ENCODE measurements at places on chromosomes 11 and 22.

DNA sequence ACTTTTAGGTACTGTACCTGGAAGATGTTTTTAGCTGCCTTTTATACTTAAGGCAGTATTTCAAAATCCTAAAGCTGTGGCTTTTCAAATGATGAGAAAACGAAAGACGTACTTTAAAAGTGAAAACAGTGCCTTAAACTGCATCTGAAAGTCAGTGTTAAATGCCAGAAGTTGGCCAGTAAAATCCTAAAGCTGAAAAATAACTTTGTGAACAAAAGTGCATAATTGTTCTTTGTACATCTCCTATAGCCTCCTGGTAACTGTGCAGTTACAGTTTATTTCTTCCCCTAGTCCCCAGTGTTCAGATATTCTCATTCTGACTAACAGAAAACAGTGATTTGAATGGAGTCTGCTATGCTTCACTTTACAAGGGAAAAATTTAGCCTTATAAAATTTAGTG is 6.8 kb downstream of the EED start:
- no peak for DNase-seq

DNA sequence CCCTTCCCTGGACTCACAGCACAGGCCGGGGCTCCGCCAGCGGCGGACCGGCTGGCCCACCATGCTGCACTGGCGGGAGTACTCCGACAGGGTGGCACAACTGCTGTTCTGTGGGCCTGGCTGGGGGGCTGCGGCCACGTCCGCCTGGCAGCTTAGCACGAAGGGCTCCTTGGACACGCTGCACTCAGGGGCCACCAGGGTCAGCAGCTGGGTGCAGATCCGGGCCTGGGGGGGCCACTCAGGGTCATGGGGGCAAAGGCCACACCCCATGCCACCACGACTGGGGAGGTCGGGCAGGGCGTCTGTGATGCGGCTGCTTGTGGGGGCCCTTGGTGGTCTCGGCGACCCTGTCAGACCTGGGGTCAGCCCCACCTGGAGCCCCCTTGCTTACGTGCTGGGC is 6.0 kb downstream of the MUC6 start:
- no peak for DNase-seq

DNA sequence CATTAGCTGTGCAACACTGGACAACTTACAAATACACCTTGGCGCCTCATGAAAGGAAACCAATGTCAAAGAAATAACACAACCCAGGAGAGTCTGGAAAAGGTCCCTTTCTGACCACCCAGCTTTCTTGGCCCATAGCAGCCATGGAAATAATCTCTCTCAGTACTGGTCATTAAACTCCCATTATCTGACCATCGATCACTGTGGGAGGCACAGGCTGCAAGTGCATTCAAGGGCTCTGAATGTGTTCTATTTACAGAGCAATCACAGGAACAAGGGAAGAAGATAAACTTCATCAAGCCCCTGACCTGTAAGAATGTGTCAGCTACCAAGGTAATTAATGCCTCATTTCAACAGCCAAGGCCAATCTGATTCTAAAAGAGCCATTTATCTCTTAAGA is 40.1 kb downstream of the CTSC start:
- DNase-seq, result no peak

- no peak for DNase-seq
Observed at GRCh38 chr22:36104988-36105387, 55.6 kb downstream of the APOL3 start.

DNA sequence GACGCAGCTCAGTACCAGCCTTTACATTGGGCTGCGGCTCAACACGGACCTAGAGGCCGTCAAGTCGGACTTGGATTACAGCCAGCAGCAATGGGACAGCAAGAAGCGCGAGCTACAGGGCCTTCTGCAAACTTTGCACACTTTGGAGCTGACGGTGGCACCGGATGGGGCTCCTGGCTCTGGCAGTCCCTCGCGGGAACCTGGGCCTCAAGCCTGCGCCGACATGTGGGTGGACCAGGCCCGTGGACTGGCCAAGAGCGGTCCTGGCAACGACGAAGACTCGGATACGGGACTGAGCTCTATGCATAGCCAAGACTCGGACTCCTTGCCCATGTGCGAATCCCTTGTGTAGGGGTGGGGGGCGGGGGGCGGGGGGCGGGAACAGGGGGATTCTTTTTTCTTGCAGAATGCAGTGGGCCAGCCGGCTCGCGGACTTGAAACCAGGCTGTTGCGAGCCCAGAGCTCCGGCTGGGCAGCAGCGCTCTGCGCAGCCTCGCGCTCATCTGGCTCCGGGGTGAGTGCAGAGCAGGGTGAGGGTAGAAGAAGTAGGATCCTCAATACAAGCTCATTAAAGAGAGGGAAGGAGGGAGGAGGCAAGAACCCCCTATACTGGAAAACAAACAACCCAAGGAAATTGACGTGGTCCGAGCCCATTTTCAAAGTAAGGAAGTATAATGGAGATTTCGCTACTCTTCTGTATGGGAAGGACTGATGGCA is 1.8 kb downstream of the RASSF10 start:
- DNase-seq, result no peak

DNA sequence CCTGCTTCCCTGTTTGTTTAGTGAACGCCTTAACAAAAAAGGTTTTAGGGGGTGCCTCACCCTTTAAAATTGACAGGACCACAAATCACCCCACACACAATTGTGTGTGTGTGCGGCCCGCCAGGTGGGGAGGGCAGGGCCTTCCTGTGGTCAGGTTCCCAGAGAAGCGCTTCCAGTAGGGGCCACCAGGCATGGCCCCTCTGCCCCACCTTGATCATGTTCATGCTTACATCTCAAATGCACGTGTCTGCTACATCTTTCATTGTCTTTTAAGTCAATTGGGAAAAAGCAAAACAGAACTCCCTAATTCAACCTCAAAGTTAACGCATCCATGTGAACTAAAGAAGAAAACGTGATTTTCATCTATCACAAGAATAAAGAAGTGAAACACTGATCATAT is 1335.3 kb downstream of the TBC1D22A start:
- no peak for DNase-seq

- no peak for DNase-seq
Observed at GRCh38 chr11:100367892-100368291, 319.2 kb upstream of the ARHGAP42 start.

GRCh38 chr11:45143494-45143893 is 2.9 kb upstream of the PRDM11 start:
- no peak for DNase-seq

DNA sequence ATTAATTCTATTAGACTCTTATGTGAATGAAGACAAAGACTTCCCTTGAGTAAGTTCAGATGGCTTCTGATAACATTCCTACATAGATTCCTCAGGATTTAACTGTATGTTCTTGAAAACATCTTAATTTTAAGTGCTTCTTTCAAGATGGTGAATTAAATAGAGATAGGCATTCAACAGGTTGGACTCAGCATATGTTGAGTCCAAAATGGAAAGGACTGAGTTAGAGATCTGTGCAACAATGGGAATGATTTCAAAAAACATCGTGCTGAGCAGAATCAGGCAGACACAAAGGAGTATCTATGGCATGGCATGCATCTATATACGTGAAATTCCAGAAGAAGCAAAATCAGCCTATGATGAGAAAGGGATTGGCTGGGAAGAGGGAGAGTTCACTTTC is 36.2 kb downstream of the ZNF195 start:
- DNase-seq, result no peak

DNA sequence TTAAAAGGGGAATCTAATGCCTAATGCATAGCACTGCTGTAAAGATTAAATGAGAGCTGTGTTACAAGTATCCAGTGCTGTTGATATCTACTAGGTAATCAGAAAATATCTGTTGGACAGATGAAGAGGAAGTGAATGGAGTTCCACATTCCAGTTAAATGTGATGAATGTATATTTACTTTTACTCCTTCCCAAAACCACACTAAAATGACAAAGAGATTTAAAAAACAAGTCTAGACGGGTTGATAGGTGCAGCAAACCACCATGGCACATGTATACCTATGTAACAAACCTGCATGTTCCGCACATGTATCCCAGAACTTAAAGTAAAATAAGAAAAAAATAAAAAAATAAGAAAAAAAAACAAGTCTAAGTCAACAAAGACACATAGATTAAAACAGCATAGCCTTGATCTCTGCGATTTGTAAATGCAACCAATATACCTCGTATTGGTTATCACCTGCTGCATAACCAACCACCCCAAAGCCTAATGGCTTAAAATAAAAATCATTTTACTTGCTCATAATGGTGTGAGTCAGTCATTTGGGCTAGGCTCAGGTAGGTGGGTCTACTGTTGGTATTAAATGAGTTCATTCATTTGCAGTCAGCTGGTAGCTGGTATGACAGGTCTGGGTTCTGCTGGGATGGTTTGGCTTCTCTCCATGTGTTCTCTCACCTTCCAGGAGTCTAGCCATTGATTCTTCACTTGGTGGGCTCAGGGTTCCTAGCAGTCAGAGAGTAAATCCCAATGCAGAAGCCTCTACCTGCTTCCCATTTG is 39.7 kb upstream of the SLC6A5 start:
- no peak for DNase-seq

DNA sequence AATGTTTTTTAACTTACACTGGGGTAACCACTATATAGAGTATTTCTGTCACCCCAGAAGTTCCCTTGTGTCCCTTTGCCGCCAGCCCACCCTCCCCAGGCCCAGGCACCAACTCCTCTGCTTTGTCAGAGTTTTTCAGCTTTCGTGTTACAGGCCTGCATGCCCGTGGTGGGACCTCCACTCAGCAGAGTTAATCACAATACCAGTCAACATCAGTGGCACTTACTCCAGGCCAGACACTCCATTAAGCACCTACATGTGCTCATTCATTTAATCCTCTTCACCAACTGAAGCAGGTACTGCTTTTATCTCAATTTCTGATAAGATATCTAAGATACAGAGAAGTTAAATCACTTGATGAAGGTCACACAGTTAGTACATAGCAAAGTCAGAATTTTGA is 63.3 kb downstream of the LIF start:
- DNase-seq, result no peak

DNA sequence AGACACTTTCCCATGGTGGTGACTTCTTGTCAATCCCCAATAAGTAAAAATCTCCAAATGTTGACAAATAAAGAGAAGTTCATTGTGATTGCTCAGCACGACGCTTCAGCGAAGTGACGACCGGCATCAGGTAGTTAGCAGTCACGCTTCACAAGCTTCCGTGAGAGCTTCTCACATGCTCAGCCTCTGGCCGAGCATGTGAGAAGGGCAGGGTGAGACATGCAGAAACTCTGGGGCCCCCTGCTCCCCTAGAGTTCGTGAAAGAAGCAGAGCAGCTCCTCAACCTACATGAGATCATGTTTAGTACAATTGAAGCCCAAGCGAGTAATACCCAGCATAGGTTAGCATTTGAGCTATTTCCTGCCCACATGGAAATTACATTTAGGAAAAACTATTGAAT is 4.4 kb upstream of the C11orf16 start:
- no peak for DNase-seq

GRCh38 chr11:7417328-7417727 is 68.0 kb upstream of the OLFML1 start:
- DNase-seq, result no peak

DNA sequence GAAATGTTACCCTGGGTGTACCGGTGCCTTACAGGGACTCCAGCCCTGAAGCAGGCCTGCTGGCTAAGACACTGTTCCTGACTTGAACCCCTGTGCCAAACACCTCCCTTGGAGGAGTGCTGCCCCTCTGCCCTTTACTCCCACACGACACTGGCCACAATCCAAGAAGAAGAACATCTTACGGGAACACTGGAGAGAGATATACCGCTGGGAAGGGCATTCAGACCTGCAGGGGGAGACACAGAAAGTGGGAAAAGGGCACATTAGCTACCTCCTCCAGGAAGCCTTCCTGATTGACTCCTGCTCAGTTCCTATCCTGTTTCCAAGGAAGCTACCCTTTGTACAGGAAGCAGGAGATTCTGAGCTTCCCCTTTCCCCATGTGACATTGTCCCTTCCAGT is 18.7 kb downstream of the TMPRSS13 start:
- DNase-seq, result no peak

DNA sequence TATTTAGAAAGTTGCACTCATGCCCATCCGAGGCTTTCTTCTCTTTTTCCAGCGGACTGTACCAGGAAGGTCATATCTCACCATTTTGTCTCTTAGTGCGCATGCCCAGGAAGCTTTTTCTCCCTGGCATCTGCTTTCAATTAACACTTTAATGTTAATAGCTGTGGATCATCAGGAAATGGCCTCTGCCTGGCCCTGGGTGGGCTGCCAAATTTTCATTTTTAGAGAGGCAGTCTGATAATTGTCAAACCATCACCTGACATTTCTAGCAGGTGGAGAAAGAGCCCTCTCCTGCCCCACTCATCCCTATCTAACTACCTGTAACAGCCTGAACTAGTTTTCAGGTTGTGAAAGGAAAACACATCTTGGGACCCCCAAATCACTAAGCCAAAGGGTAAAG is 257.4 kb upstream of the LRRC4C start:
- DNase-seq, result no peak

GRCh38 chr11:37078521-37078920 is 480.5 kb upstream of the RAG2 start:
- DNase-seq, result no peak

GRCh38 chr11:123778511-123778910 is 24.2 kb upstream of the OR6X1 start:
- no peak for DNase-seq

DNA sequence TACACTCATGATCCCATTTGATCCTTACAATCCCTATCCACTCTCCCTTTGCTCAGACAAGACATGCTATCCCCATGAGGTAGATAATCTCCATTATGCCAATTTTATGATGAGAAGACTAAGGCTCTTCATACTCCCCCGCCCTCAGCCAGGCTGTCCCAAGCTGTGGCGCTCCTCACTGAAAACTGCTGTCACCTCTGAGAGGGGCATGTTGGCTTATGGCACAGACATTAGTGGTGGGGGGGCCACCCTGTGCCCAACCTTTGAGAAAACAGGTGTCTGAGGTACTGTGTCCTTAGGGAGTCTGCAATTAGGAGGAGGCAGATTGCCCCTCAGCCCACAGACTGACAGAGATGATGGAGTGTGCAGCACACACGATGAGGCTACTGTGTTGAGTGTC is 2.4 kb downstream of the DDTL start:
- DNase-seq, result no peak

GRCh38 chr11:48034926-48035871 is 54.8 kb downstream of the PTPRJ start:
- DNase-seq, result no peak

- no peak for DNase-seq
Observed at GRCh38 chr11:129320494-129320893, 55.2 kb upstream of the BARX2 start.

DNA sequence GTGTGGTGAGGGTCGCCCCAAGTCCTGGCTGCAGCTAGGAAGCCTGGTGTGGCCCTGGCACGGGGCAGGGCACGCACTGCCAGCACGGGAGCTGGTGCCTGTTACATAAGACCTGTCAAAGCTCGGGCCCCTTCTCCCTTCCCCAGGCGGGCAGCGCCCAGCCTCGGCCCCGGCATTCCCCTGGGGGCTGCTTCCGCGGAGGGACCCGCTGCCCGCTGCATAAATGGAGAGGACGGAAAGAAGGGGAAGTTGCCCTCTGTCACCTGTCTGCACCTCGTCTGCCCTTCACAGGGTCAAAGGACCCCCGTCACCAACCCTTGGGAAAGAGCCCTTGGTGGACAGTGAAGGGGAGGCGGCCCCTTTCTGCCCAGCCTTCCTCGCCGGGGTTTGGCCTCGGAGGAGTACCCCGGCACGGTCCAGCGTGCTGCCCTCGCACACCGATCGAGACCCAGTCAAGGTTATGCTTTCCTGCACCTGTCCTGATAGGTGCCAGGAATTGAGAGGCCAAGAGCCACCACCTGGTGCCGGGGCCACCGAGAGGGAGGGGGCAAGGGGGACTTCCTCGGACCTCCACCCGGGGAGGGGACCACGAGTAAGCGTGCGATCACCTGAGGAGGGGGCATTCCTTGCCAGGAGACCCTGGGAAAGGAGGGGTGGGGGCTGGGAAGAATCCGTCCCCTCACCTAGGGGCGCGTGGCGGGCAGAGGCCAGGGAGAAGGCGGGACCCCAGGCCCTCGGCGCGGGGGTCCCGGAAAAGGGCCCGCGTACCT is 16.8 kb upstream of the MFRP start:
- DNase-seq, result no peak
